ENCODE measurements at places on chromosomes 16 and 17.

- no peak for DNase-seq
Observed at GRCh38 chr17:18230288-18231141, 5.1 kb downstream of the LLGL1 start.

DNA sequence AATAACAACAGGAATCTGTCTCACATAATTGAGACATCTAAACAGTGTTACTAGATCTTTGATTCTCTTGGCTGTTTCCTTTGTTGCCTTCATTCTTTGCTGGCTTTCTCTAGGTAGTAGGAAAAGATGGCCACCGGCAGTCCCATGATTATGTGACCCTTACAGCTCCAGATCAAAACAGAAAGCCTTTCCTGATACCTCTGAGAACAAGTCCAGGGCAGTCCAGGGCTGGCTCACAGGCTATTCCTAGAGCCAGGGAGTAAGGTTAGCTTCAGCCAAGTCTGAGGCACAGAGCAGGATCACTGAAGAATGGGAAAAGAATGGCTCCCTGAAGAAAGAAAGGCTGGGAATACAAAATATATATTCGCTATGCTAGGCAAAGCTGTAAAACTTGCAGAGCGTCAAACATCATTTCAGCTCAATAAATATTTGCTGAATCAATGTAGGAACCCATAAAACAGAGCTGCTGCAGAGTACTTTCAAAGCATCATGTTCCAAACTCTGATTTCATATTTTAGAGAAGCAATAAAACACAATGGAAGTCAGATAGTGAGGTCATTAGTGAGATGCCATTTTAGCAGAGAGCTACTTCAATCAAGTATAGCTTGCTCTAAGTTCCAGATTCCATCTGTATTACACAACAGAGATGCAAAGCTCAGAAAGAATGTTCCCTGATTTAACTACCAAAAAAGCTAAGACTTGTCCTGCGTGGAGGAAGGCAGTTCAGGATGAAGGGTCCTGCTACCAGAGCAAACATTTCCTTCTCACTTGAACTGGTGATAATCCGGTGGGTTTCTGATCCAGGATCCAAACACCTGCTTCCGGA lies 23.4 kb downstream of the ADAT1 start:
- no peak for DNase-seq

DNA sequence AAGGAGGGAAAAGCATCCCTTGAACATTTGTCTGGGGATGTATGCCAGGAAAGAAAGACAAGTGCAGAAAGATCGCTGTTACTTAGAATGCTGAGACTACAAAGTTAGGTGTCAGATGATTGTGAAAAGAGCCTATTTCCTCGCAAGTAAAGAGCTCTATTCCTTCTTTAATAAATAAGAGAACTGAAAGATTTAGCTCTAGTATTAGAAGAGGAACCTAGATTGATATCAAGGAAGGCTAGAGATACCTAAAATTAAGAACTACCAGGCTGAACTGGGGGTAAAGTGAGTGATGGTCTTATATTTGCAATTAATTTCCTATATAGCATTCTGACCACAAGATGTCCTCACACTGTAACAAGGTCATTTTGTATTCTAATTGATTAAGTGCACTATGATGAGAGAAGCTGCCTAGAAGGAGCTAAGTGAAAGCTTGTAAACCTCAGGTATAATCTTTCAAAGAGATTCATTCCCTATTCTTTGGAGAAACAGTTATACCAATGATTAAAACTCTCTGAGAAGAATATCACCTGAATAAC lies 62.3 kb downstream of the SSH2 start:
- no peak for DNase-seq

GRCh38 chr16:53948734-53949430 lies 244.9 kb downstream of the FTO start:
- DNase-seq: peak; percentile 25

GRCh38 chr17:36740157-36740556 lies 138.8 kb downstream of the MRM1 start:
- DNase-seq: no peak

DNA sequence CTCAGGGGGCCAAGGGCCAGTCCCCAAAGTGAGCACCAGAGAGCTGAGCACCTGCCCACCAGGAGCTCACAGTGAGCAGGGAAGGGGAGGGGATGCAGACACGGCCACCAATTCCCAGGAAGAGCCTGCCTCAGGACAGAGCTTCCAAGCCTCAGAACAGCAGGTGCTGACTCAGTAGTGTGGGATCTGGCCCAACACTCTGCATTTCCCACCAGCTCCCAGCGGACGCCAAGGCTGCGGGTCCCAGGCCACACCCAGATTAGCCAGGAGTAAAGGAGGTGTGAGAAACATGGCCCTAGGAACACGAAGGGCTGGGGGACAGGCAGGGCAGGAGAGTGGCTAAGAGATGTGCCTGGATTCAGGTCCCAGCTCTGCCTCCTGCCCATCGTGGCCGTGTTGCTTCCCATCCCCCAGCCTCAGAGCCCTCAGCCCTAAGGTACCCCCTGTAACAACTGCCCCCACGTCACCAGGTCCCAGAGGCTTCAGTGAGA lies 28.4 kb upstream of the EIF1 start:
- no peak for DNase-seq

- DNase-seq: no peak
Observed at GRCh38 chr16:77060614-77061013, 130.4 kb upstream of the MON1B start.

DNA sequence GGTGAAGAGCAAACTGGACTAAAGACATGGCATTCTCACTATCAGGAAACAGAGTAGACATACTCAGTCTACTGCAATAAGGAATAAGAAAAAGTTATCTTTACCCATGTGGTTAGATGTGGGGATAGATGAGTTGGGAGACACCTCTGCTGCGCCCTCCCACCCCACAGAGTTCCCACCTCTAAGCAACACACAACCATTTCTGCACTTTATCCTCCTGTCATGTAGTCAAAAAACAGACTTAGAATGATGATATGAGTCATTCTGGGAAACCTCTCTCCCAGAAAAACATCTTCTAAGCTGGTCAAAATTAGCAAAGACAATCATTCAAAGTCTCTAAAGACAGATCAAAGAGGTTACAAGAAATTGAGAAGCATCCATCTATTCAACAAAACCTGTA lies 94.9 kb downstream of the CACNG1 start:
- DNase-seq: no peak

- no peak for DNase-seq
Observed at GRCh38 chr16:87556941-87557459, 45.3 kb upstream of the JPH3 start.

- no peak for DNase-seq
Observed at GRCh38 chr17:57448759-57449283, 192.5 kb downstream of the MSI2 start.

DNA sequence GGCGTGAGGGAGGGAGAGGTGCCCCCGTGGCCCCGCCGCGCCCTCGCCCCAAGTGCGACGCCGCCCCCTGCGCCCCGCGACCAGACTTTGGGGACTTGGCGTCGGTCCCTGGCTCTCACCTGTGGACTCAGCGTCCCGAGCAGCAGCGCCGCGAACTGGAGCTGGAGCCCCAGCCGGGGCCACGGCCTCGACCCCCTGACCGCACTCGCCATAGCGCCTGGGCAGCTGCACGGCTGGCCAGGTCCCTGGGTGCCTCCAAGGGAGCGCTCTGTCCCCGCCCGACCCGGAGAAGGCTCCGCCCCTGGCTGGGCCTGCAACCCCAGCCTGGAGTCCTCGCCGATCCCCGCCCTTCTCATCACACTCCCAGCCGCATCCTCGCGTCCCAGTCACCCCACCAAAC lies at the start of gene ERN2:
ERN2 (minus strand) TSS at position 247 of the 400 bp plus-strand sequence; CDS start at position 212, 35 bp downstream.
- DNase-seq: no peak

GRCh38 chr16:69017036-69017783 lies 88.2 kb upstream of the HAS3 start:
- DNase-seq: peak; percentile 26

- DNase-seq: no peak
Observed at GRCh38 chr16:86354641-86355513, 155.4 kb upstream of the FOXF1 start.

- DNase-seq: no peak
Observed at GRCh38 chr16:28877655-28878000, 660 bp upstream of the ATP2A1 start.

GRCh38 chr17:56779898-56780777 lies 53.6 kb downstream of the C17orf67 start:
- DNase-seq: peak; percentile 66

DNA sequence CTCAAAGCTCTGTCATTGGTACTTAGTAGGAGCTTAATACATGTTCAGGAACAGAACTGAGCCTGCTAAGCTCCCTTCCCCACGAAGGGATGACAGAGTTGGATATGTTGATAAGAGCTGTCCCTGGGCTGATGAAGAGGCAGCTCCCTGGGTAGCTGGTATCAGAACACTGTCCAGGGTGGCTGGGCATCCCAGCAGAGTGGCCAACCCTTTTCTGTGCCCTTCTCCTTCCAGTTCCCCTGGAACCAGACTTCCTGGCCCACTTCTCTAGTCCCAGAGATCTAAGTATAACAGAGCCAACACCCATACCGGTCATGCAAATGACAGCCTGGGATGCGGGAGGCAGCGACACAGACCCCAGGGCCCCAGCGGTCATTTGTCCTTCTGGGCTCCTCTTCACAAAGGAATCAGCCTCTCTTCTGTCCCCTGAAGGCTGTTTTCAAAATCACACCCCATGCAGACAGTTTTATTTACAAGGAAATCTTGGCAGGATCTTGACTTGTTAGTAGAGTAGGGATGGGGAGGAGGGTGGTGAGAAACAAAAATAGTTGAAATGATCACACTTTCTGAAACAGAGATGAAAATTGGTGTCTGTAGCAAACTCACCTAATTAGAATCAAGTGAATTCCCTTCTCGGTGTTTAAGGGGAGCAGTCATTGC lies 1.4 kb upstream of the RHBDL3 start:
- DNase-seq: no peak

- DNase-seq: no peak
Observed at GRCh38 chr16:74073456-74073855, 223.2 kb upstream of the PSMD7 start.

GRCh38 chr17:50903604-50904517 lies 37.7 kb upstream of the TOB1 start:
- no peak for DNase-seq

DNA sequence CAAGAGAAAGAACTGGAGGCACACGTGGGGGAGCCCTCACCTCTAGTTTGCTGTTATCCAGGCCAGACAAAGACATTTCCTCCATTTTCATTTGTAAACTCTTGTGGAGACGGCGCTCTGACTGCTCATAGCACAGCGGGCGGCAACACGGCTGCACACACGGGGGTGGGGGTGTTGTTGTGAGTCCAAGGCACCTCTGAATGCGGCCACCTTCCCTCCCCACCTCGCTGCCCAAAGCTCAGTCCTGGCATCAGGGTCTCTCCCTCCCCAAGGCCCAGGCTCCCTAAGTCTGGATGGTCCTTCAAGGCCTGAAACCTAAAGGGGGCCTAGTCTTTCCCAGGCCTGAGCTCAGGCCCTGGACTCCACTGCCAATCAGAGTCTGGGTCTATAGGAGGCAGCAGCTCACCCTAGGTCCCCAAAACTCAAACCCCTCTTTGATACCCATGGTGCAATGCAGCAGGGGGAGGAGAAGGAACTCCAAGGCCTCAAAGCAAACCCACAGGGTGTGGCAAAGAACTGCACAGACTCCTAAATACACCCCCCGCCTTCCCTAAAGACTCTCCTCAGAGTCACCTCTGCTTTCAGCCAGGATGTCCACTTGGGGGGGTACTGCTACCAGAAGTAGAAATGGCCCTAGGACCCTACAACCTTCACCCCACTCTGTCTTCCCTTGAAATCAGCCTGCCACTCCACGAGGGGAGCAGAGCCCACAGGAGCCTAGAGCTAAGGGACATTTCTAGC lies 1.5 kb downstream of the ATXN7L3 start:
- peak; percentile 64 for DNase-seq

DNA sequence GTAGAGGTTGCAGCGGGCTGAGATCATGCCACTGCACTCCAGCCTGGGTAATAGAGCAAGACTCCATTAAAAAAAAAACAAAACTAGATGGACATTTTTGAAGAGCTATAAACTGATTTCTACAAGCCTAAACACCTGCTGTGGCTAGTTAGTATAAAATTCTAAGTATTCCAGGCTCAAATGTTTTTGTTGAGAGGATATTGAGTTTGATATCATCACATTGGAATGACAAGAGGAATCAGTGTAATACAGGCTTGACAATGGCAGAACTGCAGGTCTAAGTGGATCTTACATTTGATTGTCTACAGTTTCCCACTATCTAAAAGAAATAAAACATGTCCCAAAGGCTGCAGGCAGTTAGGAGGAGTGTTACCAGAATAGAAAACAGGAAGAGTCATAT lies 23.9 kb upstream of the DLX3 start:
- no peak for DNase-seq

- no peak for DNase-seq
Observed at GRCh38 chr17:68559316-68559715, 41.9 kb downstream of the FAM20A start.

Measured in NCI-H1417 (cell line).